ENCODE measurements at places on chromosomes 3 and 15. TPM values are rescaled to one million over a fixed set of nuclear protein-coding genes. Genes with fewer than 3 reads are reported as not detected.
A peak's percentile ranks its signal among the peaks of the same experiment; 100 is the strongest.

- H3K36me3 ChIP-seq = no peaks in the 10 kb centered on the region
- DNase-seq = no peak
- H3K4me3 ChIP-seq = no peak overlapping the region
- H3K4me1 ChIP-seq = no peaks in the 10 kb centered on the region
Measured at GRCh38 chr15:88266170-88266569, 9.6 kb upstream of the NTRK3 start.

- H3K27me3 ChIP-seq = no peaks in the 10 kb centered on the region
- H3K4me3 ChIP-seq = no peak overlapping the region
- H3K36me3 ChIP-seq = no peaks in the 10 kb centered on the region
- no peaks in the 10 kb centered on the region for H3K4me1 ChIP-seq
- H3K27ac ChIP-seq = no peak overlapping the region
Measured at GRCh38 chr15:100043068-100043641, 298.6 kb downstream of the ADAMTS17 start.

DNA sequence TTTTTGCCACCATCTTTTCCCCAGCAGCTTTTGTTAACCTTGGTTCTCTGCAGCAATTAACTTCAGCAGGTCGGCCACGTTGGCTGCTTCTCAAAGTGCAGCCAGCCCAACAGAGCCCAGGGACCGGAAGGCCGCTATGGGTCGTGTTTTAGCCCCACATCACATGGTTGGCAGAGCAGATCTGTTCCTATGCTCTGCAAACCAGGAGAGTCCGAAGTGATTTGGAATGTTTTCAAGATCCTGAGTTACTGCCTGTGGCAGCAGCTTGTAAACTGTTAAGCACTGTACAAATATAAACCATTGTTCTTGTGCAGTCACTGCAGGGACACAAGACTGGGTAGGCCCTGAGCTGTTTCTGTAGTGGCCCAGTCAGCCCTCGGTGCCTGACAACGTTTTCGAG is 69.6 kb upstream of the MYZAP start:
- H3K4me3 ChIP-seq = no peak overlapping the region
- H3K27ac ChIP-seq = no peak overlapping the region
- no peaks in the 10 kb centered on the region for H3K36me3 ChIP-seq
- no peaks in the 10 kb centered on the region for H3K27me3 ChIP-seq
- DNase-seq = no peak

SLC25A26 gene
- 16.2 TPM for total RNA-seq

PRR20G gene
- total RNA-seq = not detected

ANXA2 gene
- total RNA-seq = 299 TPM

DNA sequence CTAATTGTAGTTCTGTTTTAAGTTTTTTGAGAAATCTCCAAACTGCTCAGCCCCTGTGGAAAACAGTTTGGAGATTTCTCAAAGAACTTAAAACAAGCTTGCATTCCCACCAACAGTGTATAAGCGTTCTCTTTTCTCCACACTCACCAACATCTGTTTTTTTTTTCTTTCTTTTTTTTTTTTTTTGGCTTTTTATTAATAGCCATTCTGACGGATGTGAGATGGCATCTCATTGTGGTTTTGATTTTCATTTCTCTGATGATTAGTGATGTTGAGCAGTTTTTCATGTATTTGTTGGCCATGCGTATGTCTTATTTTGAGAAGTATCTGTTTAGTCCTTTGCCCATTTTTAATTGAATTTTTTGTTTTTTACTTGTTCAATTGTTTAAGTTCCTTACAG is 73.1 kb upstream of the COL8A1 start:
- H3K36me3 ChIP-seq = no peaks in the 10 kb centered on the region
- H3K27ac ChIP-seq = no peak overlapping the region
- no peak for DNase-seq
- H3K4me1 ChIP-seq = no peaks in the 10 kb centered on the region
- no peaks in the 10 kb centered on the region for H3K27me3 ChIP-seq

SLC38A3 gene
- total RNA-seq = 0.05 TPM

- no peak overlapping the region for H3K27ac ChIP-seq
- no peak overlapping the region for H3K4me3 ChIP-seq
- H3K36me3 ChIP-seq = no peaks in the 10 kb centered on the region
- DNase-seq = peak; percentile 63
Measured at GRCh38 chr3:45041666-45042065, 15.6 kb downstream of the CLEC3B start.

OR5K2 gene
- total RNA-seq = not detected

- no peaks in the 10 kb centered on the region for H3K27me3 ChIP-seq
- no peaks in the 10 kb centered on the region for H3K36me3 ChIP-seq
- no peak for DNase-seq
- H3K4me1 ChIP-seq = no peaks in the 10 kb centered on the region
- peak overlapping the region; percentile 39 for H3K27ac ChIP-seq
Measured at GRCh38 chr3:29447946-29448627, 167.2 kb downstream of the RBMS3 start.

SAMMSON gene
- total RNA-seq = under 0.01 TPM

OCA2 gene
- 0.99 TPM for total RNA-seq

DNA sequence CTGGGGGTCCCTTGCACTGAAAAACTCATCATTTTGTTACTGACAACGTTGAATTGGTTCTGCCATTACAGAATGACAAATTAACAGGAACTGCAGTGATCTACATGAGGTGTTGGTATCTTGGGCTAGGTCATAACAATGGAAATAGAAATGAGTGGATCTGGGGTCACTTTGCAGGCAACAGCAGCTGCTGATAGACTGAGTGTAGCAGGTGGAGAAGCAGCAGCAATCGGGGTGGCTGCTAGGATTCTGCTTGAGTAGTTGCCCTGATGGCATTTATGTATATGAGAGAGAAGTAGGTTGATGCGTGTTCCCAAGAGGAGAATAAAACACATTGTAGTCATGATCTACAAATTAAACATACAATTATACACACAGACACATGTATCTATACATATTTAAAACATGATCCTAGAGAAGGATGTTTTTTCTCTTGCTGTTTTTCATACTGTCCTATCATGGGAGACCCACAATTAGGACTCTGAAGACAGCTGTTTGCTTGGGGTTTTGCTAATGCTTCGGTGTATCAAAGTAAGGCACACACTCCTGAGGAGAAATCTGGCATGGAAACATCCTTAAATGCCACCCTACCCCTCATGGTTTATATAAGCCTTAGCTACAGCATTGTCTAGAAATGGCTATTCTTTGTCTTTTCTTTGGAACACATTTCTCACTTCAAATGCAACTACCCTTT is 15.8 kb upstream of the THBS1 start:
- DNase-seq = no peak
- no peak overlapping the region for H3K4me3 ChIP-seq
- H3K27ac ChIP-seq = no peak overlapping the region
- H3K4me1 ChIP-seq = no peaks in the 10 kb centered on the region
- H3K27me3 ChIP-seq = no peaks in the 10 kb centered on the region

GOLGA6L7 gene
- not detected for total RNA-seq

DNA sequence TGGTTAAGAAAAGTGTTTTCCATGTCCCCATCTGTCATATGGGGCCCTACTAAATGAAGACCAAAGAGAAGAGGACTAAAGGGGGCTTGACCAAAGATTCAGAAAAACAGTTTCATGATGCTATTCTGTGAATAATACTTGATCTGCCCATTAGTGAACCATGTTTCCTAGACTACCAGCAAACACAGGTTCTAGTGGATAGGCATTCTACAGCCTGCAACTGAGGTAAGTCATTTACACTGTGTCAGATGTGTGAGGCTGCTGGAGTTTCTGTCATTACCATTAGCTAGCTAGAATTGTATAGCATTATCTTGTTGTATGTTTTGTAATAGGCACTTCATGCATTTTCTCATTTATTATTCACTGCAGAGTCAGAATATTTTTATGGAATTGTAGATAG is 6.6 kb downstream of the GPR171 start:
- DNase-seq = no peak
- H3K36me3 ChIP-seq = no peaks in the 10 kb centered on the region
- no peak overlapping the region for H3K27ac ChIP-seq
- no peak overlapping the region for H3K4me3 ChIP-seq
- no peaks in the 10 kb centered on the region for H3K27me3 ChIP-seq
- peaks cover 9% of the 10 kb centered on the region for H3K4me1 ChIP-seq

COL6A5 gene
- total RNA-seq = 0.05 TPM

DNA sequence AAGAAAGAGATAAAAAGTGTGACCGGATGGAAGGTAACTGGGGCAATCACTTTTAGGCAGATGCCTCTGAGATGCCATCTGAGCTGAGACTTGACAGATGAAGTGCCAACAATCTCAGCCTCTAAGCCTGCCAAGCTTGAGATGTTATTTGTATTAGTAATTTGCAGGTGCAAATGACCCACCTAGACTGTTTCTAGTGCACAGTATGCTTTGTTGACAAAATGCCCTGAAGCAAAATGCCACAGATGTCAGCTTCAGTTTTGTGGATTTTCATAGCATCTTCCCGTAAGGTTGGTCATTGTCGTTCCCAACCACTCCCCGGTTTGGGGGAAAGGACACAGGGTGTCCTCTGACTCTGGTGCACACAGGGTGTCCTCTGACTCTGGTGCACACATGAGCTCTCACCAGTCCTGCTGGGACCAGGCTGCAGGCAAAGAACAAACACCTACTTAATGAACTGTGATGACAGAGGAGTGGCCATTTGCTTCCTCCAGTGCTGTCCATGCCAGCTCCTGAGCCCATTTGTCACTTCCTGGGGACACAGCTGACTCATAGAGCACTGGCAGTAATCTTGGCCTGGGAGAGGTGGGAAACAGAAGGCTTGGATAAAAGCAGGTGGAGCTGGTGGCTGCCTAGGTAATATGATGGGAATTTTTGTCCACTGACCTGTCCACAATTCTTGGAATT is 16.7 kb upstream of the PPP1R2 start:
- H3K36me3 ChIP-seq = no peaks in the 10 kb centered on the region
- no peak for DNase-seq
- no peak overlapping the region for H3K27ac ChIP-seq
- no peak overlapping the region for H3K4me3 ChIP-seq

CEP19 gene
- total RNA-seq = 8.5 TPM

DNA sequence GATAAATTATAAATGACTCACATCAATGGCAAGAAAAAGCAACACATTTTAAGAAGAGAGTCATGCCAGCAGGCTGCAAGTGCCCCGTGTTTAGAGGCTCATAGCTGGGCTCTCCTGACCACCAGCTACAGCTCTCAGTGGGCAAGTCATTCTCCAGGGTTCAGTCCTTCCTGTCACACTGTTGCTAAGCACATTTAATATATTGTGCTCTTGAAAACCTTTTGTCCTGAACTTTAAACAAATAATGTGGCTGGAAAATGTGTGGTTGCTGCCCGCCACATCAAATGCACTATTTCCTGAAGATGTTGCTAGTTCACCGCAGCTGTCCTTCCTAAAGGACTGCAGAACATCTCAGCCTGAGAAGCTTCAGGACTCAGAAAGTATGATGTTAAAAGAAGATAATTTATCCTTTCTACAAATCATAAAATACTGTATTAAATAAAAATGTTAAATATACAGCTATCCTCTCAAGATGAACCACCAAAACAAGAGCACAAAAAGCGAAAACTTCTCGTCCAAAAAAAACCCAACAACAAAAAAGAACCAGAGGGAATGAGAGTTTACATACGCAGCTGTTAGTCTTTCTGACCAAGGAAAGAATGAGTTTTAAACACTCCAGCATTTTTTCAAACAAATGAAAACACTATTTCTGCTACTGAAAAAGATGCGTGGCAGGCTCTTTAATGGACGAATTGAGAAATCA is 951 bp downstream of the TARS3 start:
- no peaks in the 10 kb centered on the region for H3K27me3 ChIP-seq
- peak overlapping the region; percentile 50 for H3K4me3 ChIP-seq
- peaks cover 5% of the 10 kb centered on the region for H3K4me1 ChIP-seq
- peak; percentile 18 for DNase-seq
- peaks cover 19% of the 10 kb centered on the region for H3K36me3 ChIP-seq
- H3K27ac ChIP-seq = no peak overlapping the region

DNA sequence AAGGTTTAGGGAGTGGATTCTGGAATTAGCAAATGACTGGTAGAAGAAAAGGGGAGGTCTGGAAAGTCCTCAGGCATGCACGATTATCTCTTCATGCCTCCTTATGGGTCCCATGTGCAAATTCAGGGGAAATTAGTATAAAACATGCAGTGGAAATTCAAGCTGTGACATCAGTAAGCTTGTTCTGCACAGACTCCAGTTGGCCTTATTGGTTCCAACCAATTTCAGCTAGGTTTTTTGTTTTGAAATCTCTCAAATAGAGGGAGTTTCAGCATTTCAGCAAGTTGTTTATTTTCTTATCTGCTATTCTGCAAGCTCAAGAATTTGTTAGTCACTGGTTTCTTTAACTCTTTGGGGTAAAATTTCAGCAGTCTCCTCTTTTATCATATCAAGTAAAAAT is 774 bp upstream of the TMCO5A start:
- H3K4me1 ChIP-seq = no peaks in the 10 kb centered on the region
- no peak overlapping the region for H3K27ac ChIP-seq
- no peaks in the 10 kb centered on the region for H3K36me3 ChIP-seq
- H3K27me3 ChIP-seq = no peaks in the 10 kb centered on the region
- H3K4me3 ChIP-seq = no peak overlapping the region
- DNase-seq = no peak

NR2E3 gene
- total RNA-seq = 0.05 TPM

SUCNR1 gene
- total RNA-seq = 1.1 TPM

- no peaks in the 10 kb centered on the region for H3K4me1 ChIP-seq
- H3K4me3 ChIP-seq = no peak overlapping the region
- DNase-seq = peak; percentile 57
Measured at GRCh38 chr3:10945683-10946287, 46.8 kb upstream of the SLC6A1 start.

- H3K4me1 ChIP-seq = no peaks in the 10 kb centered on the region
- no peak overlapping the region for H3K27ac ChIP-seq
- H3K4me3 ChIP-seq = no peak overlapping the region
- H3K27me3 ChIP-seq = no peaks in the 10 kb centered on the region
- no peak for DNase-seq
- peaks cover 6% of the 10 kb centered on the region for H3K36me3 ChIP-seq
Measured at GRCh38 chr15:45612790-45613415, 21.9 kb upstream of the SQOR start.

GRCh38 chr3:155880286-155880685 is 9.8 kb downstream of the GMPS start:
- H3K4me3 ChIP-seq = no peak overlapping the region
- no peaks in the 10 kb centered on the region for H3K27me3 ChIP-seq
- H3K27ac ChIP-seq = no peak overlapping the region
- H3K36me3 ChIP-seq = no peaks in the 10 kb centered on the region
- DNase-seq = no peak

- no peak for DNase-seq
- no peak overlapping the region for H3K4me3 ChIP-seq
- no peaks in the 10 kb centered on the region for H3K27me3 ChIP-seq
Measured at GRCh38 chr3:30832961-30833575, 61.4 kb downstream of the GADL1 start.

RASGRF1 gene
- 0.47 TPM for total RNA-seq

DNA sequence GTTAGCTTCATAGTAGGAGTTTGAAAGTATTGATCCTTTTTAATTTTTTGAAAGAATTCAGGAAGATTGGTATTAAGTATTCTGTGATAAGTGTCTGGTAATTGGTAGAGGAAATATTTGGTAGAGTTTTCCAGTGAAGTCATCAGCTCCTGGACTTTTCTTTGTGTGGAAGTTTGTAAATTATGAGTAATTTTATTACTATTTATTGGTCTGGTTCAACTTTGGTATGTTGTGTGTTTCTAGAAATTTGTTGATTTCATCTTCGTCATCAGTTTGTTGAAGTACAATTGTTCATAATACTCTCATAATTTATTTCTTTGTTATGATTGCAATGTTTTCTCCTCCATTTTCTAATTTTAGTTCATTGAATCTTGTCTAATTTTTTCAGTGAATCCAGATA is 832.0 kb downstream of the OTOL1 start:
- no peaks in the 10 kb centered on the region for H3K27me3 ChIP-seq
- no peak overlapping the region for H3K4me3 ChIP-seq
- H3K36me3 ChIP-seq = no peaks in the 10 kb centered on the region
- H3K4me1 ChIP-seq = no peaks in the 10 kb centered on the region
